ENCODE measurements at places on chromosomes 1 and 21.

DNA sequence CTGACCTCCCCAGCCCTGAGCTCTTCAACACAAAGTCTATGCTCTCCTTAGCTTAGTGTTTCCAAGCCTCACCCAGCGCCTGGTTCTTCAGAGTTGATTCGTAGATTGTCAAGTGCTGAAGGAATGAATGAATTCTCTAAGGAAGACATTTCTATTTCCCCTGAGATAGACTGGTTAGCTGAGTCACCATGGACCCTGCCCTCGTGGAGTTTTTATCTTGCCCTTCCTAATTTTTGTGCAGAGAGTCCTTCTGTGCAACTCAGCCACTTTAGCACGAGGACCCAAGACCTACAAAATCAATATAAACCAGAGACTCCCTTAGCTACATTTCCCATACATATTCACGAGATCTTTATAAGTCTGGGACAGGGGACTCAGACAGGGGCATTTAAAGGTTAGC is 2.6 kb upstream of the CD244 start:
- no peak for DNase-seq

DNA sequence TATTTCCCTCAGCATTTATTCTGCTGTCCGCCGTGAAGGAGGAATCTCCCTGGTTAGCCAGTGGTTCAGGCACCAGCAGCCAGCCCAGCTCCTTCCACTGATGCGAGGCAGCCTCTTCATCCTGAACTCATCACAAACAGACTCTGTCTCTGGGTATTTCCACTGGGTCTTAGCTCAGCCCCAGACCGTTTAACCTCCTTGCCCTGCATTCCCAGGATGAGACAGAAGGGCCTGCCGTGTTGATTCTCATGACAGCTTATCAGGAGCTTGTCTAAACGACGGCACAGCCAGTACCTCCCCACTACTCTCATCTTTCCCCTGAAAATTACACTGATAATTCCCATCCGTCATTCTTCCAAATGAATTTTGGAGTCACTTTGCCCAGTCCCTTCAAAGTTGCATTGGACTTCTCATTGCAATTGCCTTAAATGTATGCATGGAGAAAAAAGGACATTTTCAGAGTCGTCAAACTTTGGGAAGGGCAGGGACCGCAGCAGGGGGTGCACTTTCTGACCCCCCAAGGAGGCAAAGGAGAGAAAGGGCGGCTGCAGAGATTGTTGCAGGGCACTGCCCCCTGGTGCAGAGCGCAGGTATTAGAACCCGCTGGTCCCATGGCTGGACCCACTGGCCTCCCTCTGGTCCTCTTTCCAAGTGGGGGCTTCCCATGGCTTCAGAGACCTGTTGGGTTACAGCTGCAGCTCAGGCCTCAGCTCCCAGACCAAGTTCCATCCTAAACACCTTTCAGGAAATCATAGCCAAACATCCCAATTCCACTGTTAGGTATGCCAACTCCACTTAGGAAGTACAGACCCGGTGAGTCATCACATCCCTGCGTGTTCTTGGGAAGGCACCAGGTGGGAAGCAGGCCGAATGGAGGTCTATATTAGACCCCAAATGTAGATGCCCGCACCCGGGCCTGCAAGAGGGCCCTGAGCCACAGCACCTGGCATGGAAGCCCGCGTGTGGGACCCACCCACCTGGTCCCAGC is 3.7 kb upstream of the MEGF6 start:
- no peak for DNase-seq

DNA sequence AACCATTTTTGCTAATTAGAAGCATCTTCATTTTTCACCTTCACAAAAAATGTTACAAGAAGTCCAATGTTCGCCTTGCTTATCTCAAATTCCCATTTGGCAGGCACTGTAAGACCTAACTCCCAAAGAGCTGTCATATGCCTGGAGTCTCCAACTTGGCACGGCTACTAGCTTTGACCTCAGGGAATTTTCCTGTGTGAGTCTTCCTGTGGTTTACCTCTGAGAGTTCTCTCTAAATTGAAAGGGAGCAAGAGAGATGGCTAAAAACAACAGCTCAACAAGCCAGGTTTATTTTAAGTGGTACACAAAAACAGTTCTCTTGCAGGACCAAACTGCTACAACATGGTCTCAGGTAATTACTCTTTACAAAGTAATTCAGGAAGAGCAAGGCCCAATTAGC is 756.0 kb upstream of the ADGRL2 start:
- no peak for DNase-seq

GRCh38 chr1:64940025-64940424 is 26.3 kb downstream of the JAK1 start:
- DNase-seq: no peak
